NCI-H226 (cell line): ENCODE measurements at places on chromosomes 3 and 15.

- DNase-seq = no peak
Observed at GRCh38 chr3:16460886-16461285, 52.6 kb downstream of the RFTN1 start.

GRCh38 chr3:50166620-50167019 is 11.5 kb downstream of the SEMA3F start:
- peak; percentile 22 for DNase-seq

DNA sequence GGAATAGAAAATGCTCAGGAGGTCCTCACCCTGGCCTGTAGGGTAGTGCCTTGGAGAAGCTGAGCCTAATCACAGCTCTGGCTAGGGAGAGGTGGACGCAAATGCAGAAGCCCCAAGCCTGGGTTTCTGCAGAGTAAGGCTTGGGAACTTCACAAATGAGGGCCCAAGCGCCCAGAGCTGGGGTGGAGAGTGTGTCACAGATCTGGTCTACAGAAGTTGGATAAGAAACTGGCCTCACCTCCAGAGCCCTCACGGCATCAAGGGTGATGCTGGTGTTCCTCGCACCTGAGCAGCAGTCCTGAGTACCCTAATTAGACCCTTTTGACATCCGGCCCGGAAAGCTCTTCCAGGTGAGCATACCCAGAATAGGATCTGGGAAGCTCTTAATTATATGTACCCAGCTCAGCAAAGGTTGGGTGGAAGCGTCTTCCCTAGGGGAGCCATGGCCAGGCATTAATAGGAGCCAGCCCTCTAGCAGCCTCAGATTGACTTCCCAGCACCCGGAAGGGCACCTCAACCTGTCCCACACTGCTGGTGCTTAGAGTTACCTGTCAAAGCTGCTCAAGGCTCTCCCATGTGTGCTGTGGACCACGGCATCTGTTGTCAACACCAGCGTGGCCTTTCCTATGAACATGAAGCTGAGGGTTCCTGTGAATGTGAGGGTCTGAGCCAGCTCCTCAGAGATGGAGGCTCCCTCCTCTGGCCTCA is 31.8 kb downstream of the RBM5 start:
- DNase-seq = no peak

DNA sequence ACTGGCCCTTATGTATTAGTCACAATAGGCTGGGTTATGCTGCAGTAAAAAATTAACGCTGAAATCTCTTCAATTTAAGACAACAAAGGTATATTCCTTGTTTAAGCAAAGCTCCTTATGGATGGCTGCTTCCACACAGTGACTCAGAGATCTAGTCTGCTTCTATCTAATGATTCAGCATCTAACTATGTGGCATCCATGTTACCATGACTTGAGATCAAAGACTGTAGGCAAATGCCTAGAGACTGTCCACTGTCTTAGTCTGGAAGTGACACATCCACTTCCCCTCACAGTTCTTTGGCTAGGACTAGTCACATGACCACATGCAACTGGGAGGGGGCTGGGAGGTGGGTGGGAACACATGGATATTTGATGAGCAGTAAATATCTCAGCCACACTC is 61.3 kb upstream of the PSMD6 start:
- DNase-seq = peak; percentile 91

- DNase-seq = no peak
Observed at GRCh38 chr3:19256313-19256712, 108.0 kb downstream of the KCNH8 start.

DNA sequence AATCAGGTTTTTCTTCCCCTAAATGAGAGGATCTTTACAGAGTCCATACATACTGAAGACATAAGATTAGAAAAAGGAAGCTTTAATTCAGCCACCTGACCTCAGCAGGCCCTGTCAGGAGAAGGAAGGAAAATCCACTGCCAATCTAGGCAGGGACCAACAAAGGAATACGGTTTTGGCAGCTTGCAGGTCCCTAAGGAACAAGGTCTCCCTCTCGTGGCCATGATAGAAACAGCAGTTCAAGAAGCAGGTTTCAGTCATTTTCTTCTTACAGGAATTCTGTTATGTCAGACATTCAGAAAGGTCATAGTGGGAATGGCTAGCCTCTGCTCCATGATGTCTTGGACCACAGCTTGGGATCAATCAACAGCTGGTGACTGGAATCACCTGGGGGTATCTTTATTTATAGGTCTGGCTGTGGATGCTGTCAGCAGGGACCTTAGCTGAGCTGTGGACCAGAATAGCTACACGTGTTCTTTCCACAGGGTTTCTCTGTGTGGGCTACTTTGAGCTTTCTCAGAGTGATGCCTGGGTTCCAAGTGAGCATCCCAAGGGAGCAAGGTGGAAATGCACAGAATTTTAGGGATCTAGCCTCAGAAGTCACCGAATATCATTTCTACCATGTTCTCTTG is 9.4 kb upstream of the CMSS1 start:
- peak; percentile 47 for DNase-seq

- DNase-seq = no peak
Observed at GRCh38 chr3:9730657-9731205, 804 bp upstream of the BRPF1 start.

- no peak for DNase-seq
Observed at GRCh38 chr3:30650348-30650995, 44.1 kb downstream of the TGFBR2 start.
